Fibroblast of skin of abdomen (primary cell): ENCODE measurements at places on chromosomes 6 and 20.

- DNase-seq, result no peak
These were observed 1240.8 kb upstream of the ADGRB3 start for GRCh38 chr6:67394254-67394653.

GRCh38 chr6:116764961-116765841 lies at the start of gene FAM162B:
FAM162B (minus strand) TSS chr6:116765719; CDS start chr6:116765576, 143 bp downstream.
- DNase-seq, result peak; percentile 11

DNA sequence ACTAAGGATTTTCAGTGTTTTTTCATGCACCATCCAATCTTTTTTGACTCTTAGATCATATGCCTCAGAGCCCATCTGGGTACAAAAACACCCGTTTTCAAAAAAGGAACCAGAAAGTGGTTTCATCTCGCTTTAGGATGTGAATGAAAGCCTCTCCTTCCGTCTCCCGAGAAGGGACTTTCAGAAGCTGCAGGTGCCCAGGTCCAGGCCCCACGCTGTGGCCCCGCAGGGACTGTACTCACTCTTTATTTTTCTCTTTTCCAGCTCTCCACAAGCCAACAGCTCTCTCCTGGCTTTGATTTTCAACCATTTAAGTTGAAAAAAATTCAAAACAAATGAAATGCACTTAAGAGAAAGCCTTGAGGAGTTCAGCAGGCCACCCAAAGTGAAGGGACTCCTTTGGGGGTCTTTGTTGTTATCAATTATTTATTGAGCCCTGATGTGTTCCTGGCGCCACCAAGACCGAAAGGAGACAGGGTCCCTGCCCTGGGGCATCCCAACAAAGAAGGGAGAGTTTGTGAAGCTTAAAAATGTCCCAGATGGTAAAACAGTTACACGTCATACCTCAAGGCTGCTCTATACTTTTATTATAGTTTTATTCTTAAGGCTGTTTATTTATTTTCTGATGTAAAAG lies 467.3 kb downstream of the PREX1 start:
- no peak for DNase-seq

DNA sequence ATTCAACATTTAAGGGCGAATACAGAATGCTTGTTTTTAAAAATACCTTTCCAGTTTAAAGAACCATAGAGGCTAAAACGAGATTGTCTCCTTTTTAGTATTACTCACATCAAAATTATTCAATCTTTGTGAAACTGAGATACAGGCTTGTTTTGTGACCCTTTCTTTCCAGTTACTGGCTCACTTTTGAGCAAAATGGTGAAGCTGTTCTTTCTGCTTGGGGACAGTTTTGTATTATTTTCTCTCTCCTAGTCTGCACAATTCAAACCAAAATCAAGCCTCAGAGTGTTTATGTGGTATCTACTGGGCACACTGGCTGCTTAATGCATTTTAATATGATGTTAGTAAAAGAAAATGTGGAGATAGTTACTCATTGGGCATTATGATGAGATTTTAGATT lies 36.5 kb downstream of the HIVEP1 start:
- DNase-seq, result no peak

DNA sequence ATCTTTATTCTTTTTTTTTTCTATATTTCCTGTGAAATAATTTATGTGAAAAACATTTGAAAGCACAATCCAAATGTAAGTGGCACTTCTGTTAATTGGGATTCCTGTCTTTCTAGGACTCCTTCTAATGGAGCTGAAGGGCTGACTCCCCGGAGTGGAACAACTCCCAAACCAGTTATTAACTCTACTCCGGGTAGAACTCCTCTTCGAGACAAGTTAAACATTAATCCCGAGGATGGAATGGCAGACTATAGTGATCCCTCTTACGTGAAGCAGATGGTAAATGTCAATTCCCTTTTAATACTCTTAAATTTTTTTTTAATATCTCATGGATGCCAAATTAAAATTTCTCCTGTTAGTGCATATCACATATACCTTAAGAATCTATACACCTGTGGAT lies 35.0 kb downstream of the CDC5L start:
- no peak for DNase-seq

- no peak for DNase-seq
These were observed 763 bp downstream of the ZKSCAN8 start for GRCh38 chr6:28142446-28142845.

- DNase-seq, result no peak
These were observed 37.0 kb downstream of the MDFI start for GRCh38 chr6:41675176-41675775.

DNA sequence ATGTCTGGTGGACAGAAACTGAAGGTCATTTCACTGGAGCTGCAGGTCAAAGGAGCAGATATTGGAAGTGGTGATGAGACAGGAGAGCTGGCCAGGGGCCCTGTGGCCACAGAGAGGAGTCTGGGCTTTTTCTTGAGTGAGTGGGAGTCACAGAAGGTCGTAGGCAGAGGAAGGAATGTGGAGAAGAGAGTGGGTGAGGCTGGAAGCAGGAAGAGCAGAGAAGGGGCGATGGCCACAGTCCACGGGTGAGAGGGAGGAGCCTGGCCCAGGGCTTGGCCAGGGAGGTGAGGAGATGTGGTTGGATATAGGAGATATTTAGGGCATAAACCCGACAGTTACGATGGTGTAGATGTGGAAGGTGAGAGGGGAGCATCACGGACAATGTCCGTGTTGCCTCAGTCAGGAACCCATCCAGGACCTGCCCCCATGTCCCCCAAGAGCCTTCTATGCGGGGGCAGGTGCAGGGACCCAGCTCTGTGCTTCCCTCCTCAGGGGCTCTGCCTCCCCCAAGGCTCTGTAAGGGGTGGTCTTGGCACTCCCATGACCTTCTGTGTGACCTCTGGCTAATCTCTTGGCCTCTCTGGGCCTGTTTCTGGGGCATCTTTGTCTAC lies 150.5 kb upstream of the PTPN1 start:
- no peak for DNase-seq

GRCh38 chr20:6622041-6622440 lies 145.4 kb upstream of the BMP2 start:
- DNase-seq, result no peak

DNA sequence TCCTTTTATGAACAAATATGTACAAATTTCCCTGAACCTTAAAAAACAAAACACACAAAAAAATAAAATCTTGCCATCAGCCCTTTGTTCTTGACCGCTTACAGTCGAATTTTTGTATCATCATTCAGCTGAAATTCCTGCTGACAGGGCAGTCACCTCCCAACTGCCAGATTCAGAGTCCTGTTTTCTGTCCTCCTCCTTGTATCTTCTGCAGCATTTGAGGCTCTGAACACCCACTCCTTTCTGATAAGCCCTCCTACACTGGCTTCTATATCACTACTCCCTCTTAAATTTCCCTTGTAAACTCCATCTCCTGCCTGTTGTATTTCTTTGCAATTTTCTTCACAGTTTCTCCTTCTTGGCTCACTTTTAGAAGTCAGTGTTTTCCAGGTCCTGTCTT lies 77.8 kb upstream of the CCN6 start:
- DNase-seq, result no peak

DNA sequence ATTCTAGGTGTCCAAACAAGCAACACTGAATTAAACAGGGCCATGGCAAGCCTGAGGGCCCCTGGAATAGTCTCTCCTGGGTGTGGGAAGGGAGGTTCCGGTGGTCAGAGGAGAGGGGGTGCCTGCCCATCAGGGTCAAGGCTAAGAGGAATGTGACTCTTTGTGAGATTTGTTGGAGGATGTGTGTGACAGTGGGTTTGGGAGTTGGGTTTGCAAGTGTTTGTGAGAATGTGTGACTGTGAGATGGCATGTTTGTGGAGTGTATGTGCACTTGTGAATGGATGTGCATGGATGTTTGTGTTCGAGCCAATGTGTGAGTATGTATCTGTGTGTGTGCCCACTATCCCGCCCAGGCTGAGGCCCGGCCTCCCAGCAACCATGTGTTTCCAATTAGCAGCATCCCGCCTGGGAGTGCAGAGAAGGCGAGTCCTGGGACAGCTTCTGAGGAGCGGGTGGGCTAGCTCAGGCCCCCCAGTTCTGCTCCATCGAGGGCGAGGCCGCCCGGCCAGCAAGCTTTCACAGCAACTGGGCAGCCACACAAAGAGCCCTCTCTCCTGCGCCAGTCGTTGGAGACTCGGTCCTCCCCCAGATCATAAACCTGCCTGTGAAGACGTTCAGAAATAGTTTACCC lies 12.6 kb downstream of the FOXC1 start:
- peak; percentile 48 for DNase-seq

DNA sequence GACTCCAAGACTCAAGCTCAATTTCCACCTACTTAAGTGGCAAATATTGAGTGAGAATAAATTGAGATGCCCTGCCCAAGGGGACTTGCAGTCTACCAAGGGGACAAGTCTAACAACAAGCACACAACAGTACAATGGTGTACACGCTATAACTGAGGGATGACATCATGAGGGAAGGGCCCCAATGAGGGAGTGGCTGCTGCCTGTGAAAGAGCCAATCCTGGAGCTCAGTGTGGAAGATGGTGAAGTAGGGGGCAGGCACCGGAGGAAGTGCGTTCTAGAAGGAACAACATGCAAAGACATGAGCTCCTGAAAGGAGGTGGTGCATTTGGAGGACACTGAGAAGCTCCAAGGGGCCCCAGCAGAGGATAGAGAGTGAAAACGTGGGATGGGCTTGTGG lies 46.9 kb upstream of the ARMH2 start:
- no peak for DNase-seq

- DNase-seq, result no peak
These were observed 140.0 kb downstream of the TBC1D7 start for GRCh38 chr6:13188306-13188705.

- peak; percentile 10 for DNase-seq
These were observed at the start of gene RIPPLY2 for GRCh38 chr6:83853178-83854000. RIPPLY2 (plus strand) TSS chr6:83853360; CDS start chr6:83853417, 57 bp downstream.

- DNase-seq, result no peak
These were observed 198.3 kb downstream of the PLCB1 start for GRCh38 chr20:8330319-8330784.

GRCh38 chr20:60302875-60303274 lies 344.7 kb downstream of the CDH26 start:
- no peak for DNase-seq

DNA sequence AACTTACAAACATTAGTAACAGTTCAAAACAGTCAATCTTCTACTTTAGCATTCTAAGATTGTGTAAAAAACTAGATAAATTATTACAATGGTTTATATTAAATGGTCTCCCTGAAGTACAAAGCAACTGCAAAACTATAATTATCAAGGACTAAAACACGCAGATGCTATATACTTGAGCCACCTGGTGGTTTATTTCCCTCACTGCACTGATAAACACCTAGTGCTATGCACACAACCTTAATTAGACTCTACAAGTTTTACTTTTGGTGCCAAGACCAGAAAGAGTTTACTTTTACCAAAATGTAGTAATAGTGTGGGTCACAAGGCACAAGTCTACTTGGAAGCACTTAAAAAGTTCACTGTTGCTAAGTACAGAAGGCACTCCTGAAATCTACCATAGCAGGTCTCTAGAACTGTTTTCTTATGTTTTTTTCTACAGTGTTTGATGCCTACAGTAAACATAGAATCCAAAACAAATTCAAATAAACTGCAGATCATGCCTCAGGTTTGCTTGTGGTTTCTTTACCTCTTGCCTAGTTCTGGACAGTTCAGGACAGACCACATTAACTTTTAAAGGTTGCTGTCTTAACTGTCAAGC lies 49.2 kb downstream of the GMDS start:
- peak; percentile 48 for DNase-seq

DNA sequence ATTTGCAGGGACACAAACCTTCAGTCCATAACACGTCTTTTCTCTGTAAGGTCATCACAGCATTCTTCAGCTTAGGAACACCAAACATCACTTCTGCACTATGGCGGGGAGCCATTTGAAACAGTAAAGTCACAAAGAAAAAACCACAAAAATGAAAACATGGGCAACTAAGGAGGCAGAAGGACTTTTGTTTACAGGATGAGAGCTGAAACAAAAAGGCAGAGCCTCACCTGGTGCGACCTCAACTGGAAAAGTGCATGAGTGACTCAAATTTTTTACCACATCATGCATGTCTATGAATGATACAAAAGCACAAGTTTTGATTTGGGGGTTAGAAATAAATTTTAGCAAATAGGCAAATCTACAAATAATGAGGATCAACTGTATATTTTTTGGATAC lies 68.2 kb upstream of the TNFAIP3 start:
- DNase-seq, result no peak

DNA sequence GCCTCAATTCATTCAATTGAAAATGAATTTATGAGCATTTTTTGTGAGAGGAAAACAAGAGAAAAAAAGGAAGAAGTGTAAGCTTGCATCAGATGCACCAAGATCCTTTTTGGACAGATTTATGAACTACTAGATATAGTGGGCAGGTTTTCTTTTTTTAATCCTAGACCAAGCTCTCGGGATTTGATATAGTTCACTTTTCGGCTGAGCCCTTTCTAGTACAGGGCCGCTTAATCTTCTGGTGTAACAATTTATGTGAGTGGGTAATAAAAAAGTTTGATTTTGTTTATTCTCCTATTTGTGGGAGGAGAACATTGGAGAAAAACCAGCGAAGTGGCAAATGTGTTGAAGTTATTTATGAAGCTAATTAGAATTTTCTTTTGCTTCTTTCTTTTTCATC lies 538.0 kb downstream of the UTRN start:
- no peak for DNase-seq

- peak; percentile 55 for DNase-seq
These were observed 27.2 kb upstream of the TULP4 start for GRCh38 chr6:158284876-158285655.
